ENCODE measurements at places on chromosomes 3 and 15. TPM values are rescaled to one million over a fixed set of nuclear protein-coding genes. Genes with fewer than 3 reads are reported as not detected.

- DNase-seq, result no peak
- H3K27ac ChIP-seq, result no peak overlapping the region
- no peak overlapping the region for H3K4me3 ChIP-seq
- no peaks in the 10 kb centered on the region for H3K4me1 ChIP-seq
Measured at GRCh38 chr3:132196113-132196512, 121.1 kb upstream of the ACP3 start.

- H3K4me3 ChIP-seq, result no peak overlapping the region
- no peak overlapping the region for H3K27ac ChIP-seq
- no peak for DNase-seq
- H3K27me3 ChIP-seq, result no peaks in the 10 kb centered on the region
- H3K36me3 ChIP-seq, result no peaks in the 10 kb centered on the region
Measured at GRCh38 chr15:23083115-23083514, 43.7 kb upstream of the TUBGCP5 start.

DNA sequence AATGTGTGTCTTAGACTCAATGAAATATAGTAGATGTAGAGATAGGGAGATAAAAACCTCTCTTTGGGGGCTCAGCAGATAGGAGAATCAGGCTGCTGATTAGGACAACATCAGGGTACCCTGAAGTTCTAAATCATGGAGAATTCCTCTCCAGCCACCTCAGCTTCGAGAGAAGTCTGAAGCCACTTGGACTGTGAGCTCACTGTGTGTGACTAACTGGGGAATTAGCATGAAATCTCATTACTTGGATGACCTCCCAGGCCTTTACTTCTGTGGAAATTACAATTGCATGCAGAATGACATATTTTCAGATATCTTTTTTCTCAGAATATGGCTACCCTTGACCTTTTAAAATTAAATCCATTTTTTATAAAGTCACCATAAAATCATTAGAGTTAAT, 128.0 kb upstream of the MRPL3 start:
- no peaks in the 10 kb centered on the region for H3K27me3 ChIP-seq
- no peaks in the 10 kb centered on the region for H3K4me1 ChIP-seq
- H3K36me3 ChIP-seq, result no peaks in the 10 kb centered on the region
- no peak for DNase-seq

- no peak overlapping the region for H3K27ac ChIP-seq
- H3K27me3 ChIP-seq, result no peaks in the 10 kb centered on the region
- peaks cover 63% of the 10 kb centered on the region for H3K4me1 ChIP-seq
Measured at GRCh38 chr3:143166376-143166775, 46.8 kb downstream of the CHST2 start.

DNA sequence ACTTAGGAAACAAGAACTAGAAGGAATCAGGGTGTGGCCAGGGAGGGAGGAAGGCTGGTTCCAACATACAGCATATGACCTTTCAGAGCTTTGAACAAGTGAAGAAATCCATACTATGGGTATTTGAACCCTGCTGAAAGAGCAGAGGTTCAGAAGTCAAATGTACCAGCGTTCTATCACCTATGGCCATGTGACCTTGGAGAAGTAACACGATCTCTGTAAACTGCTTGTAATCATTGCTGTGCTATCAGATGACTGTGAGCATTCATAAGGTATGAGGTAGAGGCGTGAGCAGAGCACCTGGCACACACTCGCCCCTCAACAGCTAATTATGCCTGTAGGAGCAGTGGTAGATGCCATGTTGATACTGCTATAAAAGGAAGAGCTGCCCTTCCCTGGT, 55.2 kb downstream of the KLHL6 start:
- peaks cover 74% of the 10 kb centered on the region for H3K36me3 ChIP-seq
- no peaks in the 10 kb centered on the region for H3K27me3 ChIP-seq
- no peaks in the 10 kb centered on the region for H3K4me1 ChIP-seq
- no peak overlapping the region for H3K4me3 ChIP-seq
- no peak overlapping the region for H3K27ac ChIP-seq
- no peak for DNase-seq

- H3K4me1 ChIP-seq, result peaks cover 33% of the 10 kb centered on the region
- no peak for DNase-seq
- no peaks in the 10 kb centered on the region for H3K27me3 ChIP-seq
Measured at GRCh38 chr3:105826778-105827634, 41.8 kb downstream of the CBLB start.

DNA sequence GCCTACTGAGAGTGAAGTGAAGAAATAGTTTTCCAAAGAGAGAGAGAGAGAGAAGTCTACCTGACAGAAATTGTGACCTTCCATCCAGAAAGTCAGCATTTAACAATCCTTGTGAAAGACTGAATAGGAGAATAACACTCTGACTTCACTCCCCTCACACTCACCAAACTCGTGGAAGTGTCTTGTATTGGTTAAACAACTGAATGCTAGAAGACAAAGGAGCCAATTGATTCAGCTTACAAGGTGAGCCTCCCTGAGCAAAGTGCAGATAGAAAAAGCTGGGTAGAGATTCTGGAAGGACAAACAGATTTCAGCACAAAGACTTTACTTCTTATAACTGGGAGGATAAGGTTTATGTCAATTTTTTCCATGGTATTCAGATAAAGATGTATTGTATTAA, 40.8 kb upstream of the OSTN start:
- H3K4me3 ChIP-seq, result no peak overlapping the region
- no peak for DNase-seq
- H3K4me1 ChIP-seq, result no peaks in the 10 kb centered on the region
- H3K27ac ChIP-seq, result no peak overlapping the region
- H3K36me3 ChIP-seq, result no peaks in the 10 kb centered on the region

- H3K36me3 ChIP-seq, result peaks cover 4% of the 10 kb centered on the region
- peaks cover 27% of the 10 kb centered on the region for H3K4me1 ChIP-seq
- H3K27ac ChIP-seq, result no peak overlapping the region
- no peak overlapping the region for H3K4me3 ChIP-seq
- DNase-seq, result no peak
Measured at GRCh38 chr15:52224211-52224610, 33.0 kb upstream of the GNB5 start.

DNA sequence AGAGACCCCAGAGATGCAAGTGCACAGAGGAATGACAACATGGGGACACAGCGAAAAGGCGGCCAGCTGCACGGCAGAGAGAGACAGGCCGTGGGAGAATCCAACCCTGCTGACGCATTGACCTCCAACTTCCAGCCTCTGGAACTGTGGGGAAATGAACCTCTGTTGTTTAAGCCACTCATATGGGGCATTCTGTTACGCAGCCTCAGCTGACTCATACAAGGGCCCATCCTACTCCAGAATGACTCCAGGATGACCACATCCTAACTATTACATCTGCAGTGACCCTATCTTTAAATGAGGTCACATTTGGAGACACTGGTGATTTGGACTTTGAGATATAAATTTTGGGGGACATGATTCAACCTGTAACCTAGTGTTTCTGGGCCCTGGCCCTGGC, 44.0 kb downstream of the KLF15 start:
- no peak overlapping the region for H3K4me3 ChIP-seq
- H3K4me1 ChIP-seq, result no peaks in the 10 kb centered on the region
- no peaks in the 10 kb centered on the region for H3K27me3 ChIP-seq
- no peak overlapping the region for H3K27ac ChIP-seq
- no peaks in the 10 kb centered on the region for H3K36me3 ChIP-seq

DNA sequence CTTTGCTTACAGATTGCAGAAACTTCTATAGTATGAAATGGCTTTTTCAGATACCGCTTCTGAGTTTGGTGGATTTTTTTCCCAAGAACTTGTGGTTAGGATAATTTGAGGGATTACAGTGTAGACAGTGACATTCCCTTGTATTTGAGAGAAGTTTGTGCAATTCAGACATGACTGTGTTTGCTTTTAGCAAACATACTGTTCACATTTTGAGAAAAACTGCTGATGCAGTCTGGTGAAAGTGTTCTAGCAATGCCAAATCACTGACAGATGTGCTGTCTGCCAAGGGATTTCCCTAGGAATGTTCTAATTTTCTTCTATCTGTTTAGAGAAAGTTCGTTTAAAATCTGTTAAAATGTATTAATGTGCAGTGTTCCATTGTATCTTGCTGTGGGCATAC, 652.6 kb downstream of the FHIT start:
- H3K27ac ChIP-seq, result no peak overlapping the region
- no peak overlapping the region for H3K4me3 ChIP-seq
- no peaks in the 10 kb centered on the region for H3K4me1 ChIP-seq
- H3K27me3 ChIP-seq, result no peaks in the 10 kb centered on the region
- no peaks in the 10 kb centered on the region for H3K36me3 ChIP-seq

DNA sequence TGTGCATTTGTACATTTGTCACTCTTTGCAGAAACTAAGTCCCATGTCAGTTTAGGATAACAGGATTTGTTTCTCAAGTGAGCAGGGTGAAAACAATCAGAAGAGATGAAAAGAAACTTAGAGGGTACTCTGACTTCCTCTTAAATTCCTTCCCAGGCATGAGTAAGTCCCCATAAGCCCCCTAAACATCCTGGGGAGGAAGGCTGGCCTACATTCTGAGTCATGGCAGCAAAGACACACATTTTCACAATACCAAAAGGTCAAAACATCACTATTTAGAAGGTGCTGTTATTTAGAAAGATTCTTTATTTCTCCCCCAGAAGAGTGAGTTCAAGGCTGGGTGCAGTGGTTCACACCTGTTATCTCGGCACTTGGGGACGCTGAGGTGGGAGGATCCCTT, 7.6 kb upstream of the FOXP1 start:
- no peaks in the 10 kb centered on the region for H3K27me3 ChIP-seq
- H3K27ac ChIP-seq, result no peak overlapping the region
- no peaks in the 10 kb centered on the region for H3K36me3 ChIP-seq
- no peak for DNase-seq

DNA sequence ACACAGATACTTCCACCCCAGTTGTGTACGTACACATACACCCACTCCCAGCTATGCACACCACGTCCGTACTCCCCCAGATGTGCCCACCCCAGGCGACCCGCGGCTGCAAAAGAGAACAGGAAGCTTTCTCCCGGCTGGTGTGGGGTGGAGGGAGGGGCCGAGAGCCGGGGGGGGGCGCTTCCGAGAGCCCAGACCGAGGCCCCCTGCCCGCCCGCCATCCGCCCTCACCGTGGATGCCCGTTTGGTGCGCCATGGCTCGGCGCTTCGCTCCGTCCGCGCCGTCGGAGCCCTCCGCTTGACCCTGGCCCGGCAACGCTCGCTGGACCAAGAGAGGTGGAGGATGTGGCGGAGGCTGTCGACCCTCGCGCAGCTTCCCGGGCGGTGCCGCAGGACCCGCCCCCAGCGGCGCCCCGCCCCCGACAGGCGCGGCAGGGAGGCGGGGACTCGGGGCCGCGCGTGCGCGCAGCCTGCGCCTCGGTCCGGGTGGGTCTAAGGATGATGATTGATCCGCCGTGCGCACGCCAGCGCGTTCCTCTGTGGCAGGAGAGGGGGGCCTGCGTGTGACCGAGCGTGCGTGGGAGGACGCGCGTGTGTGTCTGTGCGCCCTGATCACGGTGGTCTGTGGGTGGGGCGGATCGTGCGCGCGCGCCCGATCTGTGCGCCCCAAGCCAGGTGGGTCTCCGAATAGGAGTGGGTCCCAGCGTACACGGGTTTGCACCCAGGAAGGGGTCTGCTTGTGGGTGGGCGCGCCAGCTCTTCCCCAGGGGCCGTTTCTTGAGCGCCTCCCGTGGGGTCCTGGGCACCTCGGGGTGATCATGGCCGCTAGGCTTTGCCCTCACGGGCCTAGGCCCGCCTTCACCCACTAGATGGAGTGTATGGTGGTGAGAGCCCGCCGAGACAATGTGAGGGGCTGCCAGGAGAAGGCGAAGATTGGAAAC, at the start of gene TWF2:
Gene TWF2 (minus strand): TSS at position 398 of the 941 bp plus-strand sequence. CDS start 142 bp downstream, at position 256.
- peaks cover 14% of the 10 kb centered on the region for H3K36me3 ChIP-seq
- peaks cover 72% of the 10 kb centered on the region for H3K4me1 ChIP-seq
- H3K27me3 ChIP-seq, result no peaks in the 10 kb centered on the region
- peak; percentile 90 for DNase-seq
- H3K4me3 ChIP-seq, result peak within 1 kb of the TSS; percentile 97

GRCh38 chr15:65067645-65068402, at the start of gene RASL12:
TSS of gene RASL12 (minus strand) at chr15:65067991. CDS start at chr15:65067835, 156 bp downstream.
- H3K27ac ChIP-seq, result no peak within 1 kb of the TSS
- peaks cover 14% of the 10 kb centered on the region for H3K27me3 ChIP-seq
- no peaks in the 10 kb centered on the region for H3K36me3 ChIP-seq
- no peaks in the 10 kb centered on the region for H3K4me1 ChIP-seq
- no peak for DNase-seq
- no peak within 1 kb of the TSS for H3K4me3 ChIP-seq

- DNase-seq, result no peak
- no peaks in the 10 kb centered on the region for H3K27me3 ChIP-seq
- H3K4me1 ChIP-seq, result no peaks in the 10 kb centered on the region
- H3K4me3 ChIP-seq, result no peak overlapping the region
Measured at GRCh38 chr3:12974819-12975218, 98.4 kb downstream of the IQSEC1 start.

GRCh38 chr3:177781686-177782161, 584.4 kb upstream of the TBL1XR1 start:
- peaks cover 12% of the 10 kb centered on the region for H3K4me1 ChIP-seq
- no peaks in the 10 kb centered on the region for H3K36me3 ChIP-seq
- no peak overlapping the region for H3K4me3 ChIP-seq
- H3K27ac ChIP-seq, result no peak overlapping the region
- no peak for DNase-seq

DNA sequence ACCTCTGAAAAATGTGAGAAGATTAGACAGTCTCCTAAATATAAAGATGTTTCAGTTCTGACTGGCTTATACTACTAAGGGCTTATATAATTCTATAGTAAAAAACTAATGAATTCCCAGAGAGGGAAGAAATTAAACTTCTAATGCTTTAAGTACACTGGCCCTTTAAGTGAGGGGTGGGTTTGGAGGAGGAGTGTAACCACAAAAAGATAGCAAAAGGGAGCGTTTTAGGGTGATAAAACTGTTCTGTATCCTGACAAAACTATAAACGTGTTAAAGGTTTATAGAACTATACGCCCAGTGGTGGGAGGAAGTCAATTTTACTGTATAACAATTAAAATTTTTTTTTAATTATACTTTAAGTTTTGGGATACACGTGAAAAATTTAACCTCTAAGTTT, 45.8 kb downstream of the CEP152 start:
- peaks cover 27% of the 10 kb centered on the region for H3K36me3 ChIP-seq
- no peak overlapping the region for H3K27ac ChIP-seq
- no peaks in the 10 kb centered on the region for H3K4me1 ChIP-seq
- DNase-seq, result no peak

DNA sequence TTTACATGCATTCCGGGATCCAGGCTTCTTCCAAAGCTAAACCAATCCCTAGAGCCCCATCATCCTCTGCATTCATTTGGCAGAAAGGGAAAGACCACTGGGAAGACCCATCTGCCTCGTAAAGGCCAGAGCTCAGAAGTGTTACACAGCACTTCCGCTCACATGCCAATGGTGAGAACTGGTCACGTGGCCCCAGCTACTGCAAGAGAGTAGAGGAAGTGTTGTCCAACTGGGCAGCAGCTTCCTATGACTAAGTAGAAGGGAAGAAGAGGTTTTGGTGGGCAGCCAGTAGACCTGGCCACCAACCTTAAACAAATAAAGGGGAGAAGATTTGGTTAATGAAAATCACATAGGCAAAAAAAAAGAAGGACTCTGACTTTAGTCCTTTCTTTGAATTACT, 74.4 kb upstream of the PPP2R3A start:
- no peak overlapping the region for H3K27ac ChIP-seq
- no peaks in the 10 kb centered on the region for H3K27me3 ChIP-seq
- H3K4me3 ChIP-seq, result no peak overlapping the region

Gene MESP1
- 0.37 TPM for total RNA-seq

Gene CCR3
- 6.0 TPM for total RNA-seq

Gene EOMES
- total RNA-seq, result 0.91 TPM

Gene TRIM59
- 34.0 TPM for total RNA-seq

Gene PIERCE2
- not detected for total RNA-seq
